AG09309 (cell line): ENCODE measurements at places on chromosomes 16 and 17.

GRCh38 chr17:17944242-17944641, 28.0 kb downstream of the TOM1L2 start:
- no peak for DNase-seq

DNA sequence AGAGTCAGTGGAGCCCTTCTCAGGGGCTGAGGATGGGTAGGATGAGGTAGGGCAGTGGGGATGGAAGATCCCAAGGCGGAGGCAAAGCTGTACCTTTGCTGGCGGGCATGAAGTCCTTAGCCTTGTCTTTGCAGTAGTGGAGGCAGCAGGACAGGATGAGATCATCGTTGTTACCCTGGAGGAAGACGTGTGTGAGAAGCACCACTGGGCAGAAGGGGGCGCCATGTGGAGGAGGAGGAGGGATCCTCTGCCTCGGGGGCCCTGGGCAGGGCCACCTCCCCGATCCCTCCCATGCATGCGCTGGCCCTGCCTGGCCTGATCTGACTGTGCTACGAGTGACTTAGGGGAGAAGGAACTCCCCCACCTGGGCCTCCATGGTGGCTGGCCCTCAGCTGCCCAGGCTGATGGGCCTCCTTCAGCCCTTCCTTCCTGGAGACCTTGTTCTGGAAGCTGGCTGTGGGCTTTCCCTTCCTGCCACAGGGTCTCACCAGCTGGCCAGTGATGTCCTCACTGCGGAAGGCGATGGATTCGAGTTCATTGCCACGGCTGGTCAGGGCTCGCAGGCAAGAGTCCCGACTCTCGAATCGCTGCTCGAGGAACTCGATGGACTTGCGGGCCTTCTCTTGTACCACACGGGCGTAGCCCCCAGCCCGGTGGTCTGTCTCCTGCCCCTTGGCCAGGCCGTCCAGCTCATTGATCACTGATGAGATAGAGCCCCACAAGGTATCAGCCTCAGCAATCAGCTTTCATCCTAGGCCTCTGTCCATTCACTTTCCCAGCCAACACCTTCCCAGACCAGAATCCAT, 10.3 kb downstream of the HIC1 start:
- DNase-seq = no peak

DNA sequence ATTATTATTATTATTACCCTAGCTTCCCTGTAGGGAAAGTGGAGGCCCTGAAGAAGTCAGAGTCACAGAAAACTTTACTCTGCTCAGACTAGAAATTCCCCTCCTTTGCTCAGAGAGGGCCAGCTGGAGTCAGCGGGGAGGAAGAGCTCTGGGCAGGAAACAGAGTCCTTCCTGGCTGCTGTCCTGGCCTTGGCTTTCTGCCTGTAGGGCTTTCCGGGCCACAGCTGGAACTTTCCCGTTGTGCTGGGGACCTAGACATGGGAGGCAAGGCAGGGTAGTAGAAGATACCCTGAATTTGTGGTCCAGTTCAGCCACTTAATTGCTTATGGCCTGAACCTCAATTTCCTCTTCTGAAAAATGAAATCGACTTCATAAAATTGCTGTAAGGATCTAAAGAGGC, 14.0 kb upstream of the CCL2 start:
- DNase-seq = no peak

GRCh38 chr17:67868176-67868575, 42.9 kb downstream of the BPTF start:
- no peak for DNase-seq

- DNase-seq = no peak
Measured at GRCh38 chr17:4492721-4493561, 5.7 kb upstream of the SPNS2 start.

- no peak for DNase-seq
Measured at GRCh38 chr16:79870016-79870886, 269.7 kb upstream of the MAF start.

GRCh38 chr17:80061421-80061820, 25.0 kb downstream of the CCDC40 start:
- DNase-seq = no peak

DNA sequence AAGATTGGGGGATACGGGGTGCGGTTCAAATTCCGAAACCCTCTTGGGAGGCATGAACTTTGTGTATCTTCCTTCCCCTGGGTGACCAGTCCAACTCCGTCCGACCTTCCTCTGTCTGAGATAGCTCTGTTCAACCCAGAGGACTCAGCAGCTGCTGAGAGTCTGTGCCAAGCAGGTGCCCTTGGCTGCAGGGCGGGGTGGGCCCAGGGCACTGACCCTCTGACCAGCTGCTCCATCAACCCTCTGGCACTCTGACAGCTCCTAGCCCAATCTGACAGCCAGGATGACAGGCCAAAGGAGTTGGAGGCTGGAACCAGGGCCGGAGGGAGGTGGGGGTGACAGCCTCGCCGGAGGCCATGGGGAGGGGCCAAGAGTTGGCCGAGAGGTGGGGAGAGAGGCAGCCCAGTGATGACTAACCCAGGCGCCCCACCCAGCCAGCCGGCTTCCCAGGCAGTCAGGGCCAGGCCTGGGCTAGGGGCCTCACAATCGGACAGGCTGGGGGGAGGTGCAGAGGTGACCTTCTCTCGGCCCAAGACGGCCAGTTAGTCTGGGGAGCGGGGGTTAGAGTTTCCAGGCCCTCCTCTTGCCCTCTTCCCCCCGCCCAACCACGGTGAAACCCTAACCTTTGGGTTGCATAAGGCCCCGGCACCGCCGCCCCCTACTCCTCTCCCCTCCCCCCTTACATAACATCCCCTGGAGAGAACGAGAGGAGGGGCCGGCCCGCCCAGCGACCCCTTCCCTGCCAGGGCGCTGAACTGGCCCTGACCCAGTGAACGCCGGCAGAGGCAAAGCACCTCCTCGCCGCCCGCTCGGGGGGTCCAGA, 5.0 kb upstream of the TLCD2 start:
- DNase-seq = peak; percentile 73

DNA sequence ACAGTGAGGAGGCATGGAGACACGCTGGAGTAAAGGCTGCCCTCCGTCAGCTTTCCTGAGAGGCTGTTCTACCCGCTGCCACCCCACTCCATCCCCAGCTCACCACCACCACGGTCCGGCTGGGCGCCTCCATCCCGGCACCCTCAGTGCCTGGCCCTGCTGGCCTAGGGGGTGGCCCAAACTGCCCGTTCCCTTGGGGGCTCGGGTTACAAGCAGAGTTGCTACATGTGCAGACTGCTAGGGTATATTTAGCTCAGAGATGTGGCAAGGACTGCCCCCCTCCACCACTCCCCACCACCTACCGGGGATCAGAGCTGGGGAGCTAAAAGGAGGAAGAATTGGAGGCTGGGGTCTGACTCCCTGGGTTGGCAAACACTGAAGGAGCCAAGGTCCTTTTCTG, 4.1 kb downstream of the CACNB1 start:
- DNase-seq = no peak

GRCh38 chr17:76250141-76250540, 9.8 kb upstream of the RNF157 start:
- no peak for DNase-seq

GRCh38 chr17:82649501-82650261, 1.4 kb upstream of the WDR45B start:
- no peak for DNase-seq

GRCh38 chr17:228951-229708, 47.7 kb upstream of the DOC2B start:
- DNase-seq = no peak
